ENCODE measurements at places on chromosomes 12 and 14.

GRCh38 chr12:47876440-47876960 is 28.3 kb downstream of the VDR start:
- no peak overlapping the region for H3K27ac ChIP-seq
- H3K4me1 ChIP-seq = peaks cover 10% of the 10 kb centered on the region
- no peak for DNase-seq

DNA sequence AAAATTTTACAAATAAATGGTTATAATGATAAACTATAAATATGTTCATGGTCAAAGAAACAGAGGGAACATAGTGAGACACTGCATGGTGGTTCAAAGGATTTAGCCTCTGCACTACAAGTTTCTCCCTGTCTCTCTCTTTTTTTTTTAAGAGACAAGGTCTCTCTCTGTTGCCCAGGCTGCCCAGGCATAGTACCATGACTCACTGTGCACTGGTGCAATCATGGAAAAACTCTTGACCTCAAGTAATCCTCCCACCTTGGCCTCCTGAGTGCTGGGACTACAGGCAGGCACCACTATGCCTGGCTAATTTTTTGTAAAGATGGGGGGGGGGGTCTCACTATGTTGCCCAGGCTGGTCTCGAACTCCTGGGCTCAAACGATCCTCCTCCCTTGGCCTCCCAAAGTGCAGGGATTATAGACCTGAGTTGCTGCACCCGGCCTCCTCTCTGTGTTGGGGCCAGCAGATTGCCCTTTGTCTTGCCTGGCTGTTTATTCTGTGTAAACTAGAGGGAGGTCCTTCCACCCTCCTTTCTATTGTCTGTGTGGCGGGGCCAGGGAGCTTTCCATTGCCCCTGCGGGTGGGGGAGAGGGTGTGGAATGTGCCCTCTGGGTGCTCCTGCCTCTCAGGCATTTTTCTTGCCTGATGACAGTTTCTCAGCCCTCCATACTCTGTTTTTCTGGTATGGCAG is 22.1 kb downstream of the MTHFD1 start:
- H3K27me3 ChIP-seq = no peaks in the 10 kb centered on the region
- H3K27ac ChIP-seq = peak overlapping the region; percentile 92
- peaks cover 3% of the 10 kb centered on the region for H3K4me1 ChIP-seq
- H3K36me3 ChIP-seq = peaks cover 3% of the 10 kb centered on the region

DNA sequence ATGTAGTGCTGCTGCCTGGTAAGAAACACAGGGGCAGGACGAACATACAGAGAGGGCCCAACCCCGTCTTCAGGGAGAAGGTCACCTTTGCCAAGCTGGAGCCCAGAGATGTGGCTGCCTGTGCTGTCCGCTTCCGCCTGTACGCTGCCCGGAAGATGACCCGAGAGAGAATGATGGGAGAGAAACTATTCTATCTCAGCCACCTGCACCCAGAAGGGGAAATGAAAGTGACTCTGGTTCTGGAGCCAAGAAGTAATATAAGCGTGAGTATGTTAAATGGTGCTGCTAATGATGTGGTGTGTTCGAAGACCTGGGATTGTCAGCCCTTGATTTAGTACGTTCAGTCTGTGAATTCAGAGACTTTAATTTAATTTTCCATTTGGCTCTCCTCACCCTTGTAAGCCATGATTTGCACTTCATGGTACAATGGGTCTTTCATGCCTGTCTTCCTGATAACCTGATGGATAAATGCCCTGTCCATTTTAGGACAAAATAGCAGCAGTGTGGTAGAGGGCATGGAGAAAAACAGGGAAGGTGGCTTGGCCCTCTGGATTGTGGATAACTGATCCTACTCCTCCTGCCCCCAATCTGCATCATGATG is 318.9 kb downstream of the SNAPC1 start:
- H3K27ac ChIP-seq = no peak overlapping the region
- no peak overlapping the region for H3K4me3 ChIP-seq
- H3K4me1 ChIP-seq = peaks cover 11% of the 10 kb centered on the region
- H3K27me3 ChIP-seq = peaks cover 50% of the 10 kb centered on the region
- DNase-seq = no peak

DNA sequence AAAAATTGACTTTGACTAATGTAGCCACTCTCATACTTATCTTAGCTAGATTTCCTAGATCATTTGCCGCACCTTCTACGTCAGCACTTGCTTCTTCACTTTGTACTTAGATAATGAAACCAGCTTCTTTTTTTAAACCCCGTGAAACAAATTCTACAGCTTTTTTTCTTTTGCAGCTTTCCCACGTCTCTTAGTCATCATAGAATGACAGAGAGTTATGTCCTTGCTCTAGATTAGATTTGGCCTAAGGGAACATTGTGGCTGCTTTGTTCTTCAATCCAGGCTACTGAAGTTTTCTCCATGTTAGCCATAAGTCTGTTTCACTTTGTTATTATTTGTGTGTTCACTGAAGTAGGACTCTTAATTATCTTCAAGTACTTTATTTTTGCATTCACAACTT is 94.9 kb downstream of the SLCO1A2 start:
- DNase-seq = no peak
- no peaks in the 10 kb centered on the region for H3K4me1 ChIP-seq
- no peak overlapping the region for H3K27ac ChIP-seq
- H3K4me3 ChIP-seq = no peak overlapping the region
- H3K36me3 ChIP-seq = no peaks in the 10 kb centered on the region

DNA sequence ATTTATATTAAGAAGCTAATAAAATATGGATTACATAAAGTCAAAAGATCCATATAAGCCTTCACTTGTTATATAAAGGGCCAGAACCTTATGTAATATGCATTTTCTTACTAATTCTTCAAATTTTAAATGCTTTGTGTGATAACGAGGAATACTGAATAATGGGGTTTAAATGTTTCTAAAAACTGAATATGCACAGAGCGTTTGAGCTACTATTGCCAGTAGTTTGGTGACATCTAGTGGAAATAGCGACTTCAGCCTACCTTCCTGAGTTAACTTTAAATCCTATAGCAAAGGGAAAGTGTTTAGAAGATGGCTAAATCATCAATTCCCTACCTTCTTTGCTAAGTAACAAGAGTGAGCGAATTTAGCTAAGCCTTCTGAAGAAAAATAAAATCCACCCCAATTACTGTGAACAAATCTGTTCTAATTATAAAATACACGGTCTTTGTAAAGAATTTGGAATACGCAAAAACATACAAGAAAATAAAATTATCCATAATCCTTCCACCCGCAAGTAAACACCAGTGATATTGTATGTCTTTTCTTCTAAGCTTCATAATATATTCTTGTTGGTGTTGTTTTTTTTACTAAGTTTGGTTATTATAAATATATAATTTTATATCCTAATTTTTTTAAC is 115.5 kb upstream of the G2E3 start:
- H3K27me3 ChIP-seq = no peaks in the 10 kb centered on the region
- no peak overlapping the region for H3K4me3 ChIP-seq
- DNase-seq = no peak
- no peak overlapping the region for H3K27ac ChIP-seq

- peaks cover 5% of the 10 kb centered on the region for H3K4me1 ChIP-seq
- no peak for DNase-seq
- H3K27me3 ChIP-seq = peaks cover 40% of the 10 kb centered on the region
- no peaks in the 10 kb centered on the region for H3K36me3 ChIP-seq
Observed at GRCh38 chr14:104981699-104982541, 3.7 kb upstream of the CLBA1 start.

DNA sequence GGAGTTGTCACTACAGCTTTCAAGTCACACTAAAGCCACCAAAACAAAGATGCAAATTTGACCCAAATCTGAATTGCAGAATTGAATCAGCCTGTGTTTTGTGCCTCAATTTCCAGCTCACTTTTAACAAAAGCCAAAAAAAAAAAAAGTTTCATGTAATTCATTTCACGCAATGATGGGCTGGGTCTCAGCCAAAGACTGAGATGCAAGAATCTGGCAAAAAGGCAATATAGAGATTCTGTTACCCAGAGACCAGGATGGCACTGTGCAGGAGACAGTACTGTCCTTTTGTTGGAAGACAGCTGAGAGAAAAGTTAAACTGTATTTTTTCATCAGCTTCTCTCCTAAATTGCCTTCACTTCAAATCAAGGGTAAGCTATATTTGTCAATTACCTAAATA is 205.7 kb upstream of the NPAS3 start:
- H3K4me3 ChIP-seq = no peak overlapping the region
- peaks cover 25% of the 10 kb centered on the region for H3K4me1 ChIP-seq
- no peak overlapping the region for H3K27ac ChIP-seq
- H3K27me3 ChIP-seq = peaks cover 13% of the 10 kb centered on the region

GRCh38 chr14:64060648-64061096 is 207.9 kb downstream of the SYNE2 start:
- H3K27ac ChIP-seq = no peak overlapping the region
- DNase-seq = no peak
- peaks cover 19% of the 10 kb centered on the region for H3K36me3 ChIP-seq
- H3K27me3 ChIP-seq = no peaks in the 10 kb centered on the region
- no peak overlapping the region for H3K4me3 ChIP-seq
- H3K4me1 ChIP-seq = peaks cover 6% of the 10 kb centered on the region

DNA sequence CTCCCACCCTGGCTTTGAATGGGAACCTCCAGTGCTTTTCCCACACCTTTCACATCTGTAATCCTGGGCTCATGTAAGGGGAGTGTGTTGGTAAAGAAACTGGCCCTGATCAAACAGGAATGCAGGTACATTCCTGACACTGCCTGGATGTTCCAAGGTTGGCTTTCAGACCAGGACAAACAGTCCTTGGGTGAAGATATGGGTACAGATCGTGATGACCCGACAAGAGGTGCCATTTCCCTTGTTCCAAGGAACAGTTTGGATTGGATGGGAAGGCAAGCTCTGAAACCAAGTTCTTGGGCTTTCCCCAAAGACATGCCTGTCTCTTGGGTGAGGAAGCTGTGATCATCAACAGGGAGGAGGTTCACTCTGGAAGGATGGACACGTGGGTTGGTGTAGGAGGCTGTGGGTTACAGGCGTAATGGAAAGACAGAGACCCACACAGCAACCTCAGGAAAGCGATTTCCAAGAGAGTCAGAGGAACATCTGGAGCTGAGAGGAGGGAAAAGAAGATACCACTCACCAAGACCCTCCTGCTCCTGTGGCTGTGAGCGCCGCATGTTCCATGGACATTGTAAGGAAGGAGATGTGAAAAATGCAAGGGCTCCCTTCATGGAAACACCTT is 26.4 kb downstream of the VDR start:
- peaks cover 19% of the 10 kb centered on the region for H3K27me3 ChIP-seq
- no peak overlapping the region for H3K4me3 ChIP-seq
- H3K36me3 ChIP-seq = no peaks in the 10 kb centered on the region

GRCh38 chr12:117105902-117106301 is 6.7 kb upstream of the TESC start:
- peaks cover 22% of the 10 kb centered on the region for H3K27me3 ChIP-seq
- no peak overlapping the region for H3K4me3 ChIP-seq
- DNase-seq = no peak
- peaks cover 1% of the 10 kb centered on the region for H3K36me3 ChIP-seq

- DNase-seq = no peak
- H3K4me1 ChIP-seq = peaks cover 23% of the 10 kb centered on the region
- H3K27ac ChIP-seq = no peak overlapping the region
- H3K27me3 ChIP-seq = no peaks in the 10 kb centered on the region
- no peak overlapping the region for H3K4me3 ChIP-seq
Observed at GRCh38 chr14:79325071-79325470, 886.2 kb downstream of the DIO2 start.

GRCh38 chr12:84070292-84070691 is 842.3 kb downstream of the SLC6A15 start:
- no peak overlapping the region for H3K4me3 ChIP-seq
- no peaks in the 10 kb centered on the region for H3K4me1 ChIP-seq
- no peak overlapping the region for H3K27ac ChIP-seq

- H3K27me3 ChIP-seq = no peaks in the 10 kb centered on the region
- H3K36me3 ChIP-seq = peaks cover 24% of the 10 kb centered on the region
- H3K27ac ChIP-seq = no peak overlapping the region
- H3K4me1 ChIP-seq = peaks cover 31% of the 10 kb centered on the region
Observed at GRCh38 chr12:32824596-32824995, 68.9 kb upstream of the YARS2 start.

GRCh38 chr14:52352061-52352491 is 38.0 kb downstream of the PTGER2 start:
- DNase-seq = no peak
- H3K4me1 ChIP-seq = peaks cover 17% of the 10 kb centered on the region
- no peaks in the 10 kb centered on the region for H3K27me3 ChIP-seq
- no peak overlapping the region for H3K4me3 ChIP-seq

- no peak within 1 kb of the TSS for H3K4me3 ChIP-seq
- H3K27ac ChIP-seq = no peak within 1 kb of the TSS
- DNase-seq = no peak
- H3K27me3 ChIP-seq = peaks cover 9% of the 10 kb centered on the region
- peaks cover 4% of the 10 kb centered on the region for H3K4me1 ChIP-seq
Observed at GRCh38 chr14:95685978-95686922, at the start of gene TCL1B. Gene TCL1B (plus strand): TSS chr14:95686426. CDS start chr14:95686468, 42 bp downstream.

- peaks cover 3% of the 10 kb centered on the region for H3K27me3 ChIP-seq
- DNase-seq = no peak
- no peak overlapping the region for H3K4me3 ChIP-seq
- peaks cover 12% of the 10 kb centered on the region for H3K4me1 ChIP-seq
Observed at GRCh38 chr14:61927520-61927919, 165.3 kb downstream of the SNAPC1 start.

DNA sequence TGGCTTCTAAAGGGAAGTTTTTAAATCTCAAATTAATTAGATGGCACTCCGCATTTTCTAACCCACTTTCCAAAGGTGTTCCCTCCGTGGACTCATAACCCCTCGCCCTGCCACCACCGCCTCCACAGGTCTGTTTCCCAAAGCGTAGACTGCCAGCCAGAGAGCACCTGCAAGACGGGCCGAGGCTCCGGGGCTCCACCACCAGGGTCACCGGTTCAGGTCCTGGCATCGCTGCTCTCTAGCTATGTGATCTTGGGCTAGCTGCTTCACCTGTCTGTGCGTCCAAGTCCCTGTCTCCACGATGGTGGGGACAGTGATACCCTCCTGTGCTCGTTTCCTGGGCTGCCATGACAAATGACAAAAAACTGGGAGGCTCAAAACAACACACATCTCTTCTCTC is 11.5 kb downstream of the RIMBP2 start:
- no peaks in the 10 kb centered on the region for H3K36me3 ChIP-seq
- no peak for DNase-seq
- H3K27me3 ChIP-seq = peaks cover 17% of the 10 kb centered on the region
- H3K27ac ChIP-seq = no peak overlapping the region

DNA sequence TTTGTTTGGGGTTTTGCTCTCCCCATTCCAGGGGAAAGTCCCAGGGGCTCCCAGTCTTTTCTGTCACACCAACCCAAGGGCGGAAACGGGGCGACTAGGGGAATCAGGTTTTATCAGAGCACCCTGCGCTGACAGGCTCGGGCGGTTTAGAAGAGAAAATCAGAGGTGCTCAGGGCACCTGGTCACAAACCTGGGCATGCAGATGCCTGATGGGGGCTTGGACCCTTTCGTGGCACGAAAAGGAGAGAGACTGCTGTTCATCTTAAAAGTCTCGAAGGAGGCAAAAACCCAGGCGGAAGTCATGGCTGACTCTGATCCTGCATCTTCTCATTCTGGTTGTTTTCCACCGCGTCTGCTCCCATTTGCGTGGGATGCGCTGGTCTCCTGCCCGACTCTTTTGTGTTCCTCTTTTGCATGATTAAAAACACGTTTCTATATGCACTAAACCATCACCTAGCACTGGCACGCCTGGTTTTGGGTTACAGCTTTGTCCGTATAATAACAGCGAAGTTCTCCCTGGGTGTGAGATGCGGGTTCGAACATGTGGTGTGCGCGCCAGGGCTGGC is 13.2 kb downstream of the OTX2 start:
- H3K36me3 ChIP-seq = no peaks in the 10 kb centered on the region
- H3K27ac ChIP-seq = no peak overlapping the region
- peaks cover 89% of the 10 kb centered on the region for H3K27me3 ChIP-seq
- DNase-seq = no peak
